Thymus (tissue), 14 donors: ENCODE measurements at places on chromosomes 3 and 15. TPM values are rescaled to one million over a fixed set of nuclear protein-coding genes. Genes with fewer than 3 reads are reported as not detected.

Gene GABRR3
- total RNA-seq = 0.05 TPM

Gene CCDC71
- 19.4 TPM for total RNA-seq

Gene ABHD6
- 5.4 TPM for total RNA-seq

DNA sequence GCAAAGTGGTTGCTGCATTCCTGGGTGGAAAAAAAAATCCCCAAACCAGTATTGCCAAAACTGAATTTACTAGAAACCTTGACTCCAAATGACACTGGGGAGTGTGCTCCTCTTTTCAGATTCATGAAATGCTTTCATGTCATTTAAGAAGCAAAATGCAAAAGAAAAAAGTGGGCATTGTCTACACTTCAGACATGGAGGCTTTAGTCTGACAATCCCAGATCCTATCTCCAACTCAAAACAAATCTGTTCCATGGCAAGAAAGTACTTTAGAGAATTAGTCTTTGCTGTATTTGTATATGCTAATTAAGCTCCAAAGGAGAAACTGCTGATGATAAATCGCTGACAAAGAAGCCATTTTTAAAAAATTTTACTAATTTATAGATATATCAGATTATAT lies 366.7 kb downstream of the MAGI1 start:
- no peak for DNase-seq

- DNase-seq = no peak
Measured at GRCh38 chr3:13769422-13769821, 110.4 kb downstream of the WNT7A start.

- DNase-seq = no peak
Measured at GRCh38 chr3:113966172-113966571, 18.4 kb downstream of the ZDHHC23 start.

- DNase-seq = no peak
Measured at GRCh38 chr3:37770938-37771918, 90.5 kb upstream of the CTDSPL start.

DNA sequence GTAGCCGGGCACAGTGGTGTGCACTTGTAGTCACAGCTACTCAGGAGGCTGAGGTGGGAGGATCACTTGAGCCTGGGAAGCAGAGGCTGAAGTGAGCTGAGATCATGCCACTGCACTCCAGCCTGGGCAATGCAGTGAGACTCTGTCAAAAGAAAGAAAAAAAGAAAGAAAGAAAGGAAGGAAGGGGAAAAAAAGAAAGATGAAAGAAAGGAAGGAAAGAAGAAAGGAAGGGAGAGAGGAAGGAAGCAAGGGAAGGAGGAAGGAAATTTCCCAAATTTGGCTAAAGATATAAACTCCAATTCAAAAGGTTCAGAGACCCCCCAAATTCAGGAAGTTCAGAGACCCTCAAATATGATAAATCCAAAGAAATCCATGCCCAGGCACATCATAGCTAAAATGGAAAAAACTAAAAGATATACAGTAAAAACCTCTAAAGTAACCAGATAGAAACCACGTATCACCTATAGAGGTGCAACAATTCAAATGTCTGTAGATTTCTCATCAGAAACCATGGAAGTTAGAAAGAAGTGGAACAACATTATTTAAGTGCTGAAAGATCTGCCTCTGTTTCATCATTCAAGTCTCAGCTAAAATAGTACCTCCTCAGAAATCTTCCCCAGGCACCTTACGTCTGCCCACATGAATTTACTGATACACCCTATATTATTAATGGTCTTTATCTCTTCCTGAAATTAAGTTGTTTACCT lies 10.7 kb downstream of the DET1 start:
- DNase-seq = no peak

- peak; percentile 63 for DNase-seq
Measured at GRCh38 chr3:15858547-15859506, 61.0 kb upstream of the ANKRD28 start.

Gene MCF2L2
- 1.1 TPM for total RNA-seq

GRCh38 chr3:14431452-14431916 lies 29.1 kb downstream of the SLC6A6 start:
- DNase-seq = no peak

- DNase-seq = peak; percentile 63
Measured at GRCh38 chr15:70672081-70672480, 91.3 kb downstream of the UACA start.

Gene DALRD3
- total RNA-seq = 27.5 TPM

- DNase-seq = no peak
Measured at GRCh38 chr3:11632564-11632963, 11.2 kb downstream of the VGLL4 start.

GRCh38 chr3:134360046-134360445 lies 14.2 kb downstream of the AMOTL2 start:
- no peak for DNase-seq

DNA sequence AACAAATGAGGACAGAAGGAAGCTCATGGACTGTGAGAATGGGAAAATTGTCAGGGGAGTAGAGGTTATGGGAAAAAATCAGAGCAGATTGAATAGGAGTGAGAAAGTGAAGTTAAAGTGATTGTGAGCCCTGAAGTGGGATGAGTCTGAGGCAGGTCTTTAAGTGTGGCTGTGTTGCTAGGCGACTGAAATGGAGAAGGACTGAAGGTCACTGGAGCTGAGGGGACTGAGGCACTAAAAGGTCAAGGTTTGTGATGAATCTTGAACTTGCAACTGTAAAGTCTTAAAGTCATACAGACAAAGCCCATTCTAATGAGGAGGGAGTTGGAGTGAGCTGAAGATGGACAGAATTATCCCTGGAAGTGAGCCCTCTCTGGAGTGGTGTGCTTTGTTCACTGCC lies 518.9 kb downstream of the TUSC7 start:
- no peak for DNase-seq

Gene LRRC31
- 0.09 TPM for total RNA-seq

Gene A4GNT
- 0.05 TPM for total RNA-seq

- no peak for DNase-seq
Measured at GRCh38 chr3:184574515-184575417, 13.2 kb downstream of the EPHB3 start.

GRCh38 chr15:53038655-53038941 lies 248.5 kb upstream of the ONECUT1 start:
- DNase-seq = no peak

GRCh38 chr3:114669614-114670013 lies 375.8 kb downstream of the TIGIT start:
- no peak for DNase-seq

DNA sequence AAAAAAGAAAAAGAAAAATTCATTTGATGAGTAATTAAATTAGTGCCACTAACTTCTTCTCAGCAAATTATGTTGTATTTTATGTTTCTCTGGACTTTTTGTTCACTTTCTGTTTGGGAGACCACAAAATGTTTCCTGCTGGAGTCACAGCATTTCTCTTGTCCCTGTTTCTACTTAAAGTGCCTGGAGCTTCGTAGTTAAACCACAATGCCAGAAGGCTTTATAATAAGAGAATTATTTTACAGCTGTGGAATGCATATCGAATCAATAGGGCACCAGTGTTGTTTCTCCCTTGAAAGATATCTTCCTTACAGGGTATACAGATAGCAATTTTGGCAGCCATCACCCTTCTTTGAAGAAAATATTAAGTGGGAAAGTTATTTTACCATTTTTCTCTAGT lies 3.2 kb downstream of the DTWD1 start:
- DNase-seq = no peak

Gene ANKRD63
- total RNA-seq = not detected

Gene RASA2
- total RNA-seq = 16.0 TPM

Gene SLC25A26
- total RNA-seq = 16.2 TPM

GRCh38 chr3:1832395-1832794 lies 266.3 kb upstream of the CNTN4 start:
- no peak for DNase-seq

- no peak for DNase-seq
Measured at GRCh38 chr3:63060412-63060811, 185.2 kb upstream of the CADPS start.

Gene PLSCR5
- total RNA-seq = not detected

DNA sequence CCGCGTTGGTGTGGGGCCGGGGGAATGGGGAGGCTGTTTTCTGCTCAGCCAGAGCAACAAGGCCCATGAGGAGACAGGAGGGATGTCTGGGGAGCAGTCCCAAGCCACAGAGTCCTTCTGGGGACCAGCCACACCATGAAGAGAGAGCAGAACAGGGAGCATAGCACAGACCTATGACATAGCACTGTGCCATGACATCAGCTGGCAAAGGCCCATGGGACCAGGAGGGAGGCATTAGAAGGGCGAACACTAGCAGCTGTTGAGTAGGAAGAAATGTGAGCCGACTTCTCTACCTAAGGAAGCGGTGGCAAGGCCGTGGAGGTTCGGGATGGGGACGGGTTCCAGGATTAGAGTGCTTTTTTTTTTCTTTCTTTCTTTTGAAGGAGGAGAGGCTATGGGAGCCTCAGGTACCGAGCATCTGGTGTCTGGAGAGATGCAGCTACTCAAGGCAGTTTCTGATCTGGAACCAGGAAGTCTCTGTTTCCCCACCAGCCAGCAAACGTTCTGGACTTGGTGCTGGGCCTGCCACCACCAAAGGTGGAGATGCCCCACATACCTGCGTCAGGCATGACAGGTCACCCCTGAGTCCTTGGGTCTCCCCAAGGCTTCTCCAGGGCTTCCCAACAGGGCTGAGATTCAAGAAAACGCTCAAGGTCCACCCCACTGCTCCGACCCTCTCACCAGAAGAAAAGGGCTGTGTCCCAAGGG lies 77.3 kb upstream of the CGNL1 start:
- DNase-seq = no peak
